Heart left ventricle (tissue), 16 donors: ENCODE measurements at places on chromosomes 5 and 9.

- H3K4me1 ChIP-seq, result no peaks in the 10 kb centered on the region
- H3K36me3 ChIP-seq, result no peaks in the 10 kb centered on the region
- no peaks in the 10 kb centered on the region for H3K27me3 ChIP-seq
- no peak overlapping the region for H3K27ac ChIP-seq
- DNase-seq, result no peak
Observed at GRCh38 chr5:34015120-34015822, 7.4 kb upstream of the AMACR start.

DNA sequence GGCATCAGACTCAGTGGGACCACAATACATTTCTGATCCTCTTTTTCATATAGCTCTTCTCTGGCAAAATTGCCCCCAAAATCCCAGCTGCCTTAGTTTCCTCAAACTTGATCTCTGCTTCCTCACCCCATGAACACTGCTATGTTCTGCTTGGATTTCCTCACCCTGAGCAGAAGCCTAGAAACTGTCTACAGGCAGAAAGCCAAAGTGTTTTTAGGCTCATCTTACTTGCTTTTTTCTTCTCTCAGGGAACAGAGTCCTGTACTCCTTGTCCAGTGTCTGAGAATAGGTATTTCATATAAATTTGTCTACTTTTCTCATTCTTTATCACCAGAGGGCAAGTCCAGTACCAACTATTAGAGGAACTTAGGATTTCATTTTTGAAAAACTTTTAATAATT, 21.5 kb upstream of the UBAP1 start:
- H3K27ac ChIP-seq, result no peak overlapping the region
- no peaks in the 10 kb centered on the region for H3K36me3 ChIP-seq
- H3K27me3 ChIP-seq, result no peaks in the 10 kb centered on the region
- no peak overlapping the region for H3K4me3 ChIP-seq
- no peaks in the 10 kb centered on the region for H3K4me1 ChIP-seq
- no peak for DNase-seq

DNA sequence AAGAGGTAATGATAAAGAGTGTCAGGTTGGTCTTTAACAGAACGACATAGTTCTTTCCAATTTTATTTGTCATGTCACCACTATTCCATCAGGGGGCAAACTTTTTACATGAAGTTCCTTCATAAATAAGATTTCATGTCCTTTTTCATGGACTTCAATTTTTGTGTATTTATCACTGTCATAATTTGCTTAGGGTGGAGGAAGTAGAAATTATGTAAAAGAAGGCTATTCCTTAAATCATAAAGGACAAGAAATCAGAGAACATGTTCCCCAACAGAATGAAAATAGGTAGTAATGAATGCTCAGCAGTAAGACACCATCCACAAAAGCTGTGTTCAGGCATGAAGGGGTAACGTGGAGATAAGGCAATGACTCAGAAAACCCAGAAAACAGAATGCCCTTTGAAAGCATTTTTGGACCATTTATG, 72.7 kb downstream of the ZFAND5 start:
- no peaks in the 10 kb centered on the region for H3K36me3 ChIP-seq
- H3K27ac ChIP-seq, result no peak overlapping the region

DNA sequence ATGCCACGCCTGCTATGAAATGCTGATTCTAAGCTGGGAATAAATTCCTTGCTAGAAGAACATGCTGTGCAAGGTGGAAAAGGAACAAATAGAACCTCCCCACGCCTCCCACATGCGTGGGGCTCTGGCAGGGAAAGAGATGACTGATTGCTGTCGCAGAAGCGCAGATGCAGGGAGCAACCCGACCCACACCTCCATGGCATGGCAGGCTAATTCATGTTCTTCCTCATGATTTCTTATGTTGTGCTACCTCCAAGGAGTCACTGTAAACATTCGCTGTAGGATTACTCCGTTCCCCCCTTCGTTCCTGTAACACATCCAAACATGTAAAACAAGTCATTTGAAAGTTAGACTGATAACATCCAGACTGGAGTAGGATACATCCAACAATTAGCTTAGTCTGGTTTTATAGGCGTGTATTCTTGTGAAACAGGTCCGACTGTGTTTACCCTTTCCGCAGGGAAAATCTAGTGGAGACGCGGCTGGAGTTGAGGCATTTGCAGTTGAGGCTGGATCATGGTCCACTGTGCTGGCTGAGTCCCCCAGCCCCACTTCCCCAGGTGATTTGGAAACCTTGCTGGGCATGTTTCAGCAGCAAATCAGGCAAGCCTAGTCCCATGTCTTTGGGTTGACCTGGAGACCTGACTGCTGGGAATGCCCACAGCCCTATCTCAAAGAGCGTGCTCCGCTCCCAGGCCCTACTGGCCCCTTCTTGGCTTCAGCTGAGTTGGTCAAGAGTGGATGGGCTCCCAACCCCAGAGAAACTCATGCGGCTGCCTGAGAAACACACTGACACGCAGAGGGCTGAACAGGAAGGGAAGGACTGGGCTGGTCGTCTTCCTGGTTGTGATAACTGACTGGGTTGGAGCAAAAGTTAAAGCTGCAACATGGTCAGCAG, 24.8 kb upstream of the ANKRD33B start:
- no peak overlapping the region for H3K4me3 ChIP-seq
- no peak for DNase-seq
- peaks cover 4% of the 10 kb centered on the region for H3K27me3 ChIP-seq
- H3K4me1 ChIP-seq, result peaks cover 14% of the 10 kb centered on the region
- no peak overlapping the region for H3K27ac ChIP-seq

GRCh38 chr5:36607838-36608783, 1.7 kb downstream of the SLC1A3 start:
- peaks cover 5% of the 10 kb centered on the region for H3K36me3 ChIP-seq
- H3K27me3 ChIP-seq, result no peaks in the 10 kb centered on the region
- peaks cover 17% of the 10 kb centered on the region for H3K4me1 ChIP-seq

DNA sequence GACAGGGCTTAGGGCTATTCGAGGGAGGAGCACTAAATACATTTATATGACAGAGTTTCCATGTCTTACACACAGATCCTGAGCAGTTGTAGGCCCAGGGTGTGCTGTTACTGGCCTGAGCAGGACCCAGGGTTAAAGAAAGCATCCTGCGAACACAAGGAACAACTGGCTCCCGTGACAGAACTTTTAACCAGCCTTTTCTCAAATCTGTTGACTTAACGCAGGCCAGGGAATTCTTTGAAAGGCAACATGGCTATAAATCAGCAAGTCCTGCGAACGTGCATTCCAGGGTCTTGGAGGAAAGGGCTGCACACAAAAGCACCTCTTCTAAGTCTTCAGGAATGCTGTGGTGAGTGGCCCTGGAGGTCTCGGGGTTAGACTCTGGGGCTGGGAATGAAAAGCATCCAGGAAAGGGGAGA, 45.2 kb upstream of the ANKRD55 start:
- H3K36me3 ChIP-seq, result no peaks in the 10 kb centered on the region
- peaks cover 23% of the 10 kb centered on the region for H3K4me1 ChIP-seq

DNA sequence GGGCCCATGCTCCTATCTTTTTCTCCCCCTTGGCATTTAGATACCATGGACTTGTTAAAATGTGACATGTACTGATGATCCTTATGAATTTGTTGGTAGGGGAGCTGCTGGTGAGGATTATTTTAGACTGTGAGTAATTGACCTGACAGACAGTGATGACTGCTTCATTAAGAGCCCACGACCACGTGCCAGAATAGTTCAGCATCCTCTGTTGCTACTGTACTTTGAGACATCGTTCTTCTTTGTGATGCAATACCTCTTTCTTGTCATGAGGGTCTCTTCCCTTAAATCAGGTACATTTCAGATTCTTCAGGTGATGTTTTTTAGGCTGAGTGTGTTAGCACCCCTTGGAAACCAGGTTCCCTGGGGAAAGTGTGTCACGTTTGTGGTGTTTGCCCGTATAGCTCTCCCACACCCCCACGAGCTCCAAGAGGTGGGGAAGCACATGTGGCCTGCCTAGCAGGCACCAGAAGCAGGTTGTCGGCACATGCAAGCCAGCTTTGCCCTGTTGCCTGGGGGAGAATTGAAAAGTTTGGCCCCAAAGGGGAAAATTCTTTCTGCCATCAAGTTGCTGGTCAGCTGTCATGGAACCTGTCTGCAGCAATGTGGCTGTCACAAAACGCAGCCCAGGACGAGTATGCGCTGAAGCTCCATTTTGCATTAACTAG, 25.1 kb downstream of the QRFP start:
- DNase-seq, result no peak
- no peak overlapping the region for H3K4me3 ChIP-seq
- H3K36me3 ChIP-seq, result peaks cover 80% of the 10 kb centered on the region
- peak overlapping the region; percentile 76 for H3K27ac ChIP-seq
- H3K27me3 ChIP-seq, result no peaks in the 10 kb centered on the region

DNA sequence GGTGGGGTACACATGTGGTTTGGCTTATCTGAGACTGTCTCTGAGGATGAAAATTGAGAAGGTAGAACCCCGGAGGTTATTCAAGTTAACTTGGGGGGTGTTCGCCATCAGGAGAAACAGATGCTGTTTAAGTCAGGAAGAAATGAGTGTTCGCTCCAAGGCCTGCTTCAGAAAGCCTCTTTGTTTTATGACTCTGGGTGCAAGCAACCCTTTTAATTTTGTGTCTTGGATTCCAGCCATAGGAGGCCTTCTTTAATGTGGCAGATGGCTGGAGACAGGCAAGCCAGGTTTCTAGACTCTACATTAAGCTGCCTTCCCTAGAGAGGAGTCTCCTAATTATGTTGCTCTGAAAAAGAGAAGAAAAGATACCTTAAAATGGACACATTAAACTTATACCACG, 4.2 kb upstream of the SMAD5 start:
- no peak for DNase-seq
- H3K4me1 ChIP-seq, result no peaks in the 10 kb centered on the region
- no peak overlapping the region for H3K4me3 ChIP-seq
- H3K36me3 ChIP-seq, result no peaks in the 10 kb centered on the region
